Suppressor macrophage treated with lipopolysaccharide for 4 hours (primary cell): ENCODE measurements at places on chromosomes 2 and 18.

GRCh38 chr2:120231564-120231973 lies 8.4 kb upstream of the TMEM185B start:
- DNase-seq: no peak

DNA sequence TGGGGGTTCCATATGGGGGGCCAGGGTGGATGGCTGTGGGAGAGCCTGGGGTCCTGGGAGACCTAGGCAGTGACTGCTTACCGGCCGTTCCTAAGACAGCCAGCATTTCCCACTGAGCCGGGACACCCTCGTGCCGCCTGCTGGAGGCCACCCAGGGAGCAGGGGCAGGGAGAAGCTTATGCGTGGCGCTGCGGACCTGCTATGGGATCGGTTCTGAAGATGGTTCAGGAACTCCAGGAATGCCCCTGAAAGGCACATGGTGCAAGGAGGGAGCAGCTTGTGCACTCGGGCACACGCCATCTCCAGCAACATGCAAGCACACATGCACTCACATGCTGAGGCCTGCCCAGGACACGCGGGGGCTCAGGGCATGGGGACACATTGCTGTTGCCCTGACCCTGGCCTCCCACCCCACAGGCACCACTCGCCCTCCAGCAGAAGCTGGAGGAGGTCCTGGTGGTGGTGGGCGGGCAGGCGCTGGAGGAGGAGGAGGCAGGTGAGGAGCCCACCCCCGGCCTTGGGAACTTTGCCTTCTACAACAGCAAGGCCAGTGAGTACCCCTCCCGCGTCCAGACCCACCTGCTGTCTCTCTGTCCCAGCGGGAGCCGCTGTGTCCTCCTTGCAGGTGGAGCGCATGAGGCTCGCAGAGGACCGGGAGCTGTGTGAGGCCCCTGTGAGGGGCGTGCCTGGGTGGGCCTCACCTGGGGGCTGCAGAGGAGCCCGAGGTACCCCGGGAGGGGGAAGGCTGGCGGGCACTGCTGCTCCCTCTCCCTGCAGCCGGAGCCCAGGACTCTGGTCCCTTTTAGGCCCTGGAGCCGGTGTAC lies 4.1 kb downstream of the KLHL30 start:
- DNase-seq: no peak

GRCh38 chr18:39713961-39714360 lies 2148.4 kb upstream of the CELF4 start:
- no peak for DNase-seq

DNA sequence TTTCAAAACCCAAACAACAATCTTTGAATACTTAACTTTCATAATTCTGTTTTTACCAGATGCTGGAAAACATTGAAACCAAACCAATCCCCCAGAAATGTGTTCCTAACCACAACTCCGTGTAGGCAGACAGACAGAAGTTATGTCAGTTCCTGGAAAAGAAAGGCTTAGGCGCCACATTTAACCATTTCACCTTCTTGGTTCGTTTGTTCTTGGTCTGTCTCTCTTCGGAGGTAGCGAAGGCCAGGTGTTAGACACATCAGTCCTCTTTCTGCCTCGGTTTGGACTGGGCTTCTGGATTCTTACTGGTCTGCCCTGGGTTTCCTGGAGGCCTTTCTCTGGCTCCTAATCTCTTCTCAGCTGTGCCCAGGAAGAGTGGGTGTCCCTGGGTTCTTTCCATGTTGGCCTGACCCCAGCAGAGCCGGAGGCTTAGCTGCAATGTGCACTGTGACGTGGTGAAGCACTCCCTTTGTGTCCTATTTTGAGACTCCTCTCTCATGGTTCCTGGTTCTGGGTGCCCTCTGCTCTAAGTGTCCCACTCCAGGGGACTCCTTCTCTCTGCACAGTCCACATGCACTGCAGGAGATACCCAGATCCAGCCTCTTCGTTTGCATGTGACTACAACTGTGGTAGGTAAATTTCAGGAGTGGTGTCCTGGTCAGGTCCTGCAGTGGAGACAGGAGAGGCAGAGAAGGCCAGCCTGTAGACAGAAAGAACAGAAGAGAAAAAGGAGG lies 23.1 kb upstream of the RAB31 start:
- DNase-seq: peak; percentile 76

- no peak for DNase-seq
These were observed 96.2 kb downstream of the KLHL29 start for GRCh38 chr2:23480957-23481797.

GRCh38 chr2:162574615-162575452 lies 230.9 kb downstream of the GCA start:
- no peak for DNase-seq

GRCh38 chr2:232026910-232027309 lies 65.4 kb downstream of the DIS3L2 start:
- no peak for DNase-seq

DNA sequence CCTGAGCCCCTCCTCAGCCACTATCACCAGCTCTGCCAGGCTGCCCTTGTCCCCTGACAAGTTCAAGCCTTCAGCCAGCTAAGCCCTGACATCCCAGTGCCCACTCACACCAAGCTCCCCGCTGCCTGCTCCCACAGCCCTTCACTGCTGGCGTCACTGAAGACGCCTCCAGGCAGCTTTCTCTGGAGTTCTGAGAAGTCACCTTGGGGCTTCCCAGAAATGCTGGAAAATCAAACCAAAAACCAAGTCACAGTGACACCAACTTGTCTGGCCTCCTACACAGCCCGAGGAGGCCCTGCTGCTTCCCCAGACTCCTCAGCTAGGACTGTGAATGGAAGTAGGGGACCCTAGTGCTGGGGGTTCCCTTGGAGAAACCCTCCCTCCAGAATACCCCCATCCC lies 2.2 kb upstream of the TNS1 start:
- no peak for DNase-seq

DNA sequence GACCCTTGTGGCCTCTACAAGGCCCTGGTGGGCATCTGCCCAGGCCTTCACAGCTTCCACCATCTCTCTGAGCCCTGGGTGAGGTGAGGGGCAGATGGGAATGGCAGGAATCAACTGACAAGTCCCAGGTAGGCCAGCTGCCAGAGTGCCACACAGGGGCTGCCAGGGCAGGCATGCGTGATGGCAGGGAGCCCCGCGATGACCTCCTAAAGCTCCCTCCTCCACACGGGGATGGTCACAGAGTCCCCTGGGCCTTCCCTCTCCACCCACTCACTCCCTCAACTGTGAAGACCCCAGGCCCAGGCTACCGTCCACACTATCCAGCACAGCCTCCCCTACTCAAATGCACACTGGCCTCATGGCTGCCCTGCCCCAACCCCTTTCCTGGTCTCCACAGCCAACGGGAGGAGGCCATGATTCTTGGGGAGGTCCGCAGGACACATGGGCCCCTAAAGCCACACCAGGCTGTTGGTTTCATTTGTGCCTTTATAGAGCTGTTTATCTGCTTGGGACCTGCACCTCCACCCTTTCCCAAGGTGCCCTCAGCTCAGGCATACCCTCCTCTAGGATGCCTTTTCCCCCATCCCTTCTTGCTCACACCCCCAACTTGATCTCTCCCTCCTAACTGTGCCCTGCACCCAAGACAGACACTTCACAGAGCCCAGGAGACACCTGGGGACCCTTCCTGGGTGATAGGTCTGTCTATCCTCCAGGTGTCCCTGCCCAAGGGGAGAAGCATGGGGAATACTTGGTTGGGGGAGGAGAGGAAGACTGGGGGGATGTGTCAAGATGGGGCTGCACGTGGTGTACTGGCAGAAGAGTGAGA lies 2.0 kb downstream of the PROC start:
- DNase-seq: no peak

DNA sequence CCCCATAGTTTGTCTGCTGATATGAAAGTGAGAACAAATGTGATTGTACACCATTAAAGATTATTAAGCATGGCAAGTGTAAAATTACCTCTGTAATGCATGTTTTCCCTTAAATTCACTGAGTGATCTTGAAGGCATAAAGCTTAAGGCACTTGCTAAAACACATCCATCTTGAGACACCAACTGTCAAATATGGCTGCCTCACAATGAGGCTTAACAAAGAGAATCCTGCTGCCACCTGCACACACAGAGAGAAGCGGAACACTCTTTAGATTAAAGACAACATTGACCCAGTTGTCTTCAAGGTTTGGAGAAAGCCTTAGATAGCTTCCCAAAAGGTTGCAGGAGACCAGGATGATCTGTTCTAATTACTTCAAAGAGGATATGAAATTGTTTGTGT lies 803.6 kb upstream of the GYPC start:
- DNase-seq: no peak

DNA sequence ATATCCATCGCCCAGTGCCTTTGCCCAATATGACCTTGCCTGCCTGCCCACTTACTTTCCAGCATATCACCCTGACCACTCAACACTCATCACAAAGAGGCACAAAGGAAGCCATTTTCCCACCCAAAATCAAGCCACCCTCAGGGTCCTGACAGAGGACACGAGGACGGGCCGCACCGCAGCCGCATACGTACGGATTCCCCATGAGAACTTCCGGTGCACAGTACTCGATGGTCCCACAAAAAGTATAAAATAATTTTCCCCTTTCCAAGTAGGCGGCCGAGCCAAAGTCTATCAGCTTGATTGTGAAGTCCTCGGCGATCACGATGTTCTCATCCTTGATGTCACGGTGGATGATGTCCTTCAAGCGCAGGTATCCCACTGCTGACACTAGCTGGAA lies 10.0 kb upstream of the MTERF4 start:
- no peak for DNase-seq

DNA sequence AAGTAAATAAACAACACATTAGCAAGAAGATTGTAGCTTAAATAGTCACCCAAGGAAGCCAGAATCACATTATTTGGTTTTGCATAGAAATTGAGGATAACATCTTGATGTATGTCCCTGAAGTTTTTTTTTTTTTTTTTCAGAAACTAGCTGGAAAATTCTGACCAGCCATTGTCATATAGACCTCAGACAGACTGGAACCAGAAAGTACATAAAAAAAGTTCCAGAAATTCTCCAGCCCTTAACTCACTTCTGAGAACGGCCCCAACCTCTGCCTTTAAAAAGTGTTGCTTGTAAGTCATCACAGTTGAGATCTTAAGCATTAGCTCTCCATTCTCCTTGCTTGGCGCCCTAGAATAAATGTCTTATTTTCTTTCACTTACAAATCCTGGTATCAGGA lies 350.5 kb downstream of the CCDC85A start:
- DNase-seq: no peak

DNA sequence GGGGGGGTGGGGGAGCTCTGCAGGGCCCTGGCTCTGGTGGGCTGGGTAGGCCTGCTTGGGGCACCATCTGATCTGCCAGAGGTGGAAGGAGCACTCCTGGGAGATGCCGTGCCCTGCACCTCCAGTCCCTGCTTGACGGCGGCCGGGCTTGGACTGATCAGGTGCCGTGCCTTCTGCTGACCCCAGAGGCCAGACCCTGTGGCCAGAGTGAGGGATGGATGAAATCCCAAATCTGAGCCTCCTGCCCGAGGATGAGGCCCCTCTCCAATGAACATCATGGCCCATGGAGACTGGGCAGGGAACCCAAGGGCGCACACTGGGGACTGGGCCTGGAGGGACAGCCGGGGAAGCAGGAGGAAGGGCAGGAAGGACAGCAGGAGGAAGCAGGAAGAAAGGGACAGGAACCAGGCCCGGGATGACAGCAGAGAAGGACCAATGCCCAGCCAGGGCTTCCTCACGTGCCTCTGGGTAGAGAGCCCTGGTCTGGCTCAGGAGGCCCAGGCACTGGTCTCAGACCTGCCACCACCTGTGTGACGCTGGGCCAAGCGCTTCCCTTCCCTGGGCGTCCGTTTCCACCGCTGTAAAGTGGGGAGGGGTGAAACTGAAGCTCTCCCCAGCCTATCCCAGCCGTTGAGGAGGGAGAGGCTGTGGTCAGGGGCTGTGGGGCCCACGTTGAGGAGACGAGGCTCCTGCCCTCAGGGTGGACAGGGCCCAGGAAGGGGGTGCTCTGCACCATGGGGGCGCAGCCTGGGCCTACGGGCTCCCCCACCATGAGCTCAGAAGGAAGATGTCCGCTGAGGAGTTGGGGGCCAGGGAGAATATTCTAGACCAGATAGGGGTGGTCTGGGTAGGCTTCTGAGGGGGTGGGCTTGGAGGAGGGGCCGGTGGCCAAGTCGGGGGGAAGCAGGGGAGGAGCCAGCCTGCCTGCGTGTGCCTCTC lies 1.0 kb upstream of the GPR35 start:
- DNase-seq: peak; percentile 46

DNA sequence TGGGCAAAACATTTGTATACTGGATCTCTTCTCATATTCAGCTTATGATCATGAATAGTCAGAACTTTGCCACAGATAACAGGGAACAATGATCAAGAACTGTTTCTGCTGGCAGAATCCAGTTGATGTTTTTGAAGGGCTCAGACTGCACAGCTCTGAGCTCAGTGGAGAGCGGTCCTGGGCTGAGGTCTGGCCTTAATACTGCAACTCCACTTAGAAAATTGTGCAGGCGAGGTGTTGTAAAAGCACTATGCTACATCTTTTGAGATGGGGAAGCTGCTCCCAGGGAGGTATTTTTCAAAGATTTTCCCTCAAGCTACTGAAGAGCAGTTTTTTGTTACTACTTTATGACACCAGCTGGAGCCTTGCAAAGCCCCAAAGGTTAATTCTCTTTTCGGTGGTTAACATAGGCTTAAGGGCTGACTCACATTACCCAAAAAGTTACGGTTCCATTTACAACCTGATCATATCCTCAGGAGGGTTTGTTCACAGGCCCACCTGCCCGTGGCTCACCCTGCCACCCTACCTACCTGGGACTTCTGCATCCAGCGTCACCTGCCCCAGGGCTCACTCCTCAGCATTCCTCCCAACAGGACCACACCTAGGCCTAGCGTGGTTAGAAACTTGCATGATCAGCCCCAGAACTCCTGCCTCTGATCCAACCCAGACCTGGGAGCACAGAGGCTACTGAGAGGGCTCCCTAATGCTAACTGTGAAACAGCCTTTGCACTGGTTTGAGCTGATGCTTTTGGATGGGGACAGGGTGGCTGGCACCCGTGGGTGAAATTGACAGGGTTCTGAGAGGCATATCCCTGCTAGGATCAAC lies 114.4 kb downstream of the NCK2 start:
- DNase-seq: no peak

- DNase-seq: no peak
These were observed 170.0 kb downstream of the TSN start for GRCh38 chr2:121925466-121925865.

DNA sequence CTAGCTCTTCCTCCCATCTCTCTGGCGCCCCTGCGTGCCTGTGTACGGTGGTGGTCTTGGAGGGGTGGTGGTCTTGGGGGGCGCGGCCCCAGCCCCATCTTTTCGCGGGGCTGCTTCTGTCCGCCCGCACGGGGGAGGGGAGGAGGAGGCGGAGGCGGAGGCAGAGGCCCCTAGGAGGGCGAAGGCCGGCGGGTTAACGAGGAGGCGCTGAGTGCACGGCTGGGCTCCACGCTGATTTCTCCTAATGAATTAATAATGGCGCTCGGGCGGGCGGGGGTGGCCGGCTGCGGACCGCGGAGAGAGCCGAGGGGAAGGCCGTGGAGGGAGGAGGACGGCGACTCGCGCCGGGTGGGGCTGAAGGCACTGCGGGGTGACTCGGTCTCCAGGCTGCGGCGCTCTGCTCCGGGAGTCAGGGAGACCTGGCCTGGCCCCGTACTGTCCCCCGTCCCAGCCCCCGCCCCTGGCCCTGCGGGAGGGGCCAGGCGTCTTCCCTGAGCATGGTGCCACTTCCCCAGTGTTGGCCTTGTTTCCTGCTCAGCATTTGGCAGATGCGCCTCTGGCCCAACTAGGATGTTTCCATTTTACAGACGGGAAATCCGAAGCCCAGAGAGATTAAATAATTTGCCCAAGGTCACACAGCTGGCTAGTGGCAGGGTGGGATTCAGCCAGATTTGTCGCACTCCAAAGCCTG lies 6.0 kb downstream of the GAREM2 start:
- peak; percentile 11 for DNase-seq

GRCh38 chr2:143426296-143426695 lies 297.1 kb downstream of the ARHGAP15 start:
- no peak for DNase-seq
